ENCODE measurements at places on chromosomes 7 and 10.

DNA sequence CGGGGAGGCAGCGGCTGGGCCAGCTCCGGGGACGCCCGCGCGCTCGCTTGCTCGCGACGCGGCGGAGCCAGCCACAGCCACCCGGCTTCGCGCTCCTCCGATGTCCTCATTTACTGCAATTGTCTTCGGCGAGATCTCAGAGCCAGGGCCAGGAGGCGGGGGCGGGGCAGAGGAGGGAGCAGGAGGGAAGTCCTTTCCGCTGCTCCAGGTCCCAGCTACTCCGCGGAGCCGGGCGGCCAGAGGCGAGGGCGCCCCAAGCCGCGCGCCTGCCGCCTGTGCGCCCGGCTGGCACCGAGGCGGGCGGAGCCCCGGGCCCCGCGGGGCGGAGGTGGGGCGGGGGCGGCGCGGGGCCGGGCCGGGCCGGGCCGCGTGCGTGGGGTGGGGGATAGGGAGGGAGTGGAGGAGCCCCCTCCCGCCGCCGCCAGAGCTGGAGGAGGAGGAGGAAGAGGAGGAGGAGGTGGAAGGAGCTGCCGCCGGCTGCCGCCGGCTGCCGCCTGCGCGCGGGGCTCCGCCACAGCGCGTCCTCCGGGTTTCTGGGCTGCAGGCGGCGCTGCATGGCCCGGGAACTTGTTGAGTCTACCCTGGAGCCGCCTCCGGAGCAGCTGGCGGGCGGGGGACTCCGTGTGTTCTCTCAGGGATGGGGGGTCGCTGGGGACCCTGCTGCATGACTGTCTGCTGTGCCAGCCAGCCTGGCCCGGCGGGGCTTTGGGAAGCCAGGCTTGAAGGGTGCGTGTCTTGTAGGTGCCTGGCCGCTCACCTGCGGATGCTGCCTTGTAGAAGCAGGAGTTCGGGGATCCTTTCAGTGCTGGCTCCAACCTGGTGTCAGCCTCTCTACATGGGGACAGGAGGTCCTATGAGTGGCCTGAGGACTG is at the start of gene INSYN2A:
INSYN2A (minus strand) TSS at position 310 of the 872 bp plus-strand sequence. CDS start 20,196 bp downstream, outside the sequence.
- peak; percentile 21 for DNase-seq

- peak; percentile 15 for DNase-seq
These were observed 12.2 kb upstream of the LGI1 start for GRCh38 chr10:93745408-93746065.

DNA sequence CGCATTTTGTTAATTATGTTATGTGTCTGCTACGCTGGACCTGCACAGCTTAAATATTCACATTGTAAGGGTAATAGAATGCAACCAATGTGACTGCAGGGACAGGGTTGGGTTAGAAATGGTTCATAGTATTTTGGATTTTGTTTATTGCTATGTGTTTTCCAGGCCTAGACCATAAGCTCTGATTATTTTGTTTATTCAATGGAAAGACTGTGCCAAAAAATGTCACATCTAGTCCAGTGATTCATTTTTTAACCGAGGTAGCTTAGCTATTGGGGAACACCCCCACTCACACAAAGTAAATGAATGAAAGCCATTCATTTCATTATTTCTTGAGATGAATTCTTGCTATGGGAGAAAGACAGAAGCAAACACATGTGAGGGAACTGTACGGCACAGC is 516.5 kb upstream of the ANKRD30A start:
- no peak for DNase-seq

GRCh38 chr10:108425283-108425964 is 1260.9 kb upstream of the SORCS1 start:
- no peak for DNase-seq

DNA sequence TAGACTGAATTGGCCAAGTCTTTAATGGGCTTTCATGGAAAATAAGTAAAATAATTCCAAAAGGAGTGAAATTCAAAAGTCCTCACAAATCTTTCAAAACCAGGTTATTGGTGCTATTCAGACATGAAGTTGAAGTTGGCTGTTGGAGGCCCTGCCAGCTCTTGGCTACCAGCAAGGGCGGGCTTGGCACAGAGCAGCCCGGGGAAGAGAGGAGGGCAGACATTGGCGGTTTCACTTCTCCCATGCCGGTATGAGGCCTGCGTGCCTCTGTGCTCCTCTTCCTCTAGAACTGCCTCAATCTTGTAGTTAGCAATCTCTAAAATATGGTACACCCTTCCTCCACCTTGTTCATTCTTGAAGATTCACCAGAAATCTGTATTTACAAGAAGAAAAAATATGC is 16.4 kb upstream of the NPS start:
- DNase-seq = no peak

DNA sequence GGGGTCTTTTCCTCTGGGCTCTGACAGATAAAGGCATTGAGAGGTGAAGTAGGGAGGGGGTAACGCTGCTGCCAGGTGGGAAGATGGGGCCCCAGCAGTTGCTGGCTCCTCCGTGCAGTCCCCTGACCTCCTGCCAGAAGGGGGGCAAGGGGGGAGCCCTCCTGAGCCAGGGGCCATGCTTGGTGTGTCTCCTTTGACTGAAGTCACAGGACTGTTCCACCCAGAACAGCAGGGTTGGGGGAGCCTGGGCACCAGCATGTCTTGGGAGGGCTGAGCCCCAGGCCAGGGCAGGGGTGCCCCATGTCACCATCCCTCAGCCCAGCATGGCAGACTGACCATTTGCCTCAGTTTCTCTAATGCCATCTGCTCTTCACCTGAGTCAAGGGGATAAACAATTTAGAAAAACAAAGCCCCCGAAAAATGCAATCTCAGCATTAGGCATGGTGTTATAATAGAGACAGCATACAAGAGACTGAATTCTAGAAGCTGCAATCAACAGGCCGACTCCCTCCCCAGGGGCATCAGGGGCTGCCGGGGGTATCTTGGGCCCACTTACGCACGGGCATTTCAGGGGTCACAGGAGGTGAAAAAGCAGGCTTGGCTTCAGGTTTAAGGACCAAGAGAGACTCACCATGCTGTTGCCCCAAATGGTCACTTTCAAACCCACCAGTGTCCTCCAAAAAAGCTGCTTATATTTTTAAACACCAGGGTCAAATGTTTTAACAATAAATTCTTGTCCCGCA is 108.6 kb upstream of the GPR26 start:
- DNase-seq = no peak

- peak; percentile 47 for DNase-seq
These were observed 30.6 kb downstream of the CISD1 start for GRCh38 chr10:58299580-58299979.

DNA sequence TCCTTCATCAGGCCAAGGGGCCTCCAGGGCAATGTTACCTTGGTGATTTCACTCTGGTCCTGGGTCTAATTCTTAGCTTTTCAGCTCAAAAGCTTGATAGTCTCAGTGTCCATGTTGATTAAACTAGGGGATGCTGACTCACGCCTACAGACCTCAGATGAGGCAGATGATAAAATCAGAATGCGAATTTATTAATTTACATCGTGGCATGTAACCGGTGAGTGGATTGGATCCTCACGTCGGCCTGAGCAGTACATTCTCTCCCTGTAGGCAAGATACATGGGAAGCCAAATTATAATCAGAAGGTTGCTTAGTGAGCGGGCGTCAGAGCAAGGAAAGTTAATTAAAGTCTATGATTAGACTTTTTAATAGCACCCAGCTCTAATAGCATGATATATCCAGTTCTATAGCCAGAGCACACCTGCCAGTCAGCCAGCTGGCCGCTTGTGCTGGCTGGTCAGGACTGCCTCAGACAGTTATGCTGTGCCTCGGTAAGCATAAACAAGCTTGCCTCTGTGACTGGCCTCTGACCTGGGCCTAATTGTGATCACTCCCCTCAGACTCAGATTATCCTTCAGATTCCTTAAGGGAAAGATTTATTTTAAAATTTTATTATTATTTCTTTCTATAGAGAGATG is 20.2 kb upstream of the CPA5 start:
- DNase-seq = no peak

DNA sequence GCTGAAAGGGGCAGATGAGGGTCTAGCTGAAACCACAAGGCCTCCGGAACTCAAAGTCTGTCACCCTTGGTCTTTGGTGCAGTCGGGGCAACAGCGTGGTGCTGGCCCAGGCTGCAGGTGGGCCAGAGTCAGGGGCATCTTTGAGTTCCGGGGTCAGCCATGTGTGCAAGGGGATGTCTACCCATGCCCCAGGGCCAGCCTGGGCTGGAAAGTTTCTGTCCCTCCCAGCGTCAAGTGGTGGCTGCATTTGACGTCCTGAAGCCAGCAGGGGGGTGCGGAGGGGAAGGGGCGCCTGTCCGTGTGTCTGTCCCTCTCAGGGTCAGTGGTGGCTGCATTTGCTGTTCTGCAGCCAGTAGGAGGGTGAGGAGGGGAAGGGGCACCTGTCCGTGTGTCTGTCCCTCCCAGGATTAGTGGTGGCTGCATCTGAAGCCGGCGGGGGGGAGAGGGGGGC is 638 bp downstream of the BRAT1 start:
- DNase-seq = no peak

- no peak for DNase-seq
These were observed 169.7 kb downstream of the ARHGAP21 start for GRCh38 chr10:24554036-24554435.

GRCh38 chr7:99199226-99199625 is 8.7 kb downstream of the KPNA7 start:
- no peak for DNase-seq

GRCh38 chr7:96188591-96188991 is 133.3 kb downstream of the SLC25A13 start:
- no peak for DNase-seq

GRCh38 chr7:148561099-148561498 is 29.5 kb upstream of the C7orf33 start:
- DNase-seq = no peak

GRCh38 chr7:70612811-70613210 is 519.1 kb upstream of the GALNT17 start:
- DNase-seq = no peak

DNA sequence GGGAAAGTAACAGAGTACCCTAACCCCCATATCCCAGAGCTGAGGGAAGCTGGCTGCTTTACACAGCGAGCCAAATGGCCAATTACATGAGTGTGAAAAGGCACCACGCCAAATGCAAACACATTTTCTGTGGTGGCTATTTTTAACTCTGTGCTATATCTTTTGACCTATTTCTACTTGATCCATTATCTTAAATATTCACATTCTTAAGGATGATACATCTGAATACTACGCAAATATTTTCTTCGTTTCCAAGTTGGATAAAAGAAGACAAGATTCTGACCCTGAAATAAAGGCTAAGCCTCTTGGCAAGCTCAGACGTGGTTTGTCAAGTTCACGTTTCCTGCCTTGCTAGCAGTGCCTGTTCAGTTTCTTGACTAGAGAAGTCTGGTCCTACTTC is 146.7 kb upstream of the TMEM196 start:
- no peak for DNase-seq

GRCh38 chr10:18260310-18260922 is 120.2 kb downstream of the CACNB2 start:
- no peak for DNase-seq

- DNase-seq = no peak
These were observed 495.5 kb upstream of the MGMT start for GRCh38 chr10:128971374-128972035.

DNA sequence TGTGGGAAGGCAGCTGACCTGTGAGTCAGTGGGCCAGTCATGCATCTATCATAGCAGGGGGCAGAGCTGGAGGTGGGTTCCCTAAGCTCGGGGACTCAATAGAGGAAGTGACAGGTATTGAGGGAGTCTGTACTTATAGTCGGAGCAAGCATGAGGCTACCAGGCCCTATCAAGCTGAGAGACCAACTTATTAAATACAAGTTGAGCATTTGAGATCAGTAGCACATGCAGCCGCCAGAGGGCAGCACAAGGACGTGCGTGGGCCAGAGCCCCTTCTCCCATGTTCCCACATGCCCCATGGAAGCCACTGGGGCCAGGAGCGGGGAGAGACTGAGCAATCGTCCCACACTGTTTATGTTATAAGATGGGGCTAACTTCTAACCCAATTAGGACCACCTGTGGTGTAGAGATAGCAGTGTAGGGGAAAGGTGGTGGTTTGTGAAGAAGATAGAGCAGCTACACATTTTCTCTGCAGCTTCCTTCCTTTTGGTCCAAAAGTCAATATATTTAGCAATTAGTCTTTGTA is 13.0 kb upstream of the STK31 start:
- peak; percentile 27 for DNase-seq

GRCh38 chr7:91421018-91421417 is 156.8 kb downstream of the FZD1 start:
- DNase-seq = no peak

- DNase-seq = no peak
These were observed 4.8 kb downstream of the BTRC start for GRCh38 chr10:101358706-101359300.

DNA sequence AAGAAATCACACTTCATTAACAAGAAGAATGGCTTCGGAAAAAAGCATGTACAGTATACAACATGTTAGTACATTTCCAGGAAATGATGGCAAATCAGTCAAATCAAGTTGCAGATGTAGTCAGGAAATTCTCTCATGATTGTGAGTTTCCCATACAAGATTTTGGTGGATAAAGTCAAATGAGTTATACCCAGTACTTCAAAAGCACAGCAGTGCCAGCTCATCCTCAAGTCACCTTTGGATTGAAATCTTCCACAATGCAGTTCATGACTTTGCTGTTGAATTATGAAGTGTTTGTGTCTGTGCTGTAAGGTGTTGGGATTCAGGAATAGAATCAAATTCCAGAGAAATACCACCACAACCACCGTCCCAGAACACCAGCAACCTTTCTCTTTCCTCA is 301.3 kb upstream of the BMPER start:
- DNase-seq = no peak

GRCh38 chr10:82668221-82668895 is 793.4 kb downstream of the NRG3 start:
- DNase-seq = no peak

DNA sequence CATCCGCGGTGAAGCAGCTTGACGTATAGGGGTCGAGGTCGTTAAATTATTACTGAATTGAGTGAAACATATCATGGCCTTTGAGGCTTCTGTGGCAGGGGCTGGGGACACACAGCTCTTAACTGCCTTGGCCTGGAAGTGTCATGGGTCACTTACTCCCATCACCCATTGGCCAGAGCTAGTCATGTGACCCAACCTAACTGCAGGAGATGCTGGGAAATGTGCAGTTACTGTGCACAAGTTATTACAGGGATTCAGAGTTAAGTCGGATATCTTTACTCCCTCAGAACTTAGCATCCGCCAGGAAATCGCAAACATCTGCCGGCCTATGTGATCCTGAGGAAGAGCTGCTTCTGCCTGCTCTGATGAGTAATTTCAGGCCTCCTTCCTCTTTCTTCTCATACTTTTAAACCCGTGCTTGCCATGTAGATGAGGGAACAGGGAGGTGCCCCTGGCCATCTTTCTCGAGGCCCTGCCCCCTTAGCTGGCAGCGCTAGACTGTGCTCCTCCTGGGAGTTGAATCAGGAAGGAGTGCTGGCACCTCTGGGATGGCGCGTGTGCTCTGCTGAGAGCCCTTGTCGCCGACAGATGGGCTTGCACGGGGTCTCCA is 203.6 kb downstream of the TCF7L2 start:
- DNase-seq = no peak

All from NCI-H510A treated with DMSO at 0.1 percent for 48 hours (cell line).